Activated CD4-positive, alpha-beta T cell treated with anti-CD3 and anti-CD28 coated beads for 4 hours (primary cell): ENCODE measurements at places on chromosomes 7 and 10.

DNA sequence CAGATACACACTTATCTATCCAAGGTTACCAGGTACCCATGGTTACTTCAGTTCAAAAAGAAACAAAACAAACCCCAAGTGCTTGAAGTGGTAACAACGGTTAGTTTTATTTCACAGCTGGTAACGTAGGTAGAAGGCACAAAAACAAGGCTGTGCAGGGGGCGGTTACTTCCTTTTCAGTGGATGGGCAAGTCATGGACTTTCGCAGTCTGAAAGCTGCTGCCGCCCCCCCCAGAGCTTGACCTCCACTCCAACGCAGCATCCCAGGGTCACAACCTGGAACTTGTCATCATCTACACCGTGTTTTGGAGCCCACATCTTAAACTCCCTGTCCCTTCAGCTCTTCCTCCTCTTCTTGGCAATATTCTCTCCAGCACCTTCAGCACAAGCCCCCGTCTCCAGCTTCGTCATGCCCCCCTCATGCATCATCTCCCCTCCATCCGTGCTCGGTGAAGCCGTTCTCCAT is 181.2 kb upstream of the ITGB1 start:
- peak; percentile 39 for DNase-seq

DNA sequence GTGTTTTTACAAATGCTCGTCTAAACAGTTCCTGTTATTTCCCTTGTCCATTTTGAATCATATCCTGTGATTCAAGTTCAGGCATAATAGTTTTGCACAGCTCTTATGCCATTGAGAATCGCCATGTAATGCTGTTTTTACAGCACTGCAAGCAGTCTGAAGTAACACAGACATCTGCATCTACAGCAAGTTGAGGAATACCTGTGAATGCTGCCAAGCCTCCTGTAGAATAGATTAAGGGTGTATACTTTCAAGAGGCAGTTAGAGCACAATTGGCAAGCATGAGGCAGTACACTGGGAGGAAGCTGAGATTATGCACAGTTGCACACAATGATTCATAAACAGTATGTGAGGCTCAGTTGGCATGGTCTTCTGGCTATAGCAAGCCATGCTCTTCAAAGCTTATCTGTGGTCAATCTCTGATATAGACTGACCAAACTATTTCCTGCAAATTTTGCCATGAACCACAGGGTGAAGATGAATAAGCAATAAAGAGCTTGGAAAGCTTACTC is 121.9 kb upstream of the AKR1E2 start:
- no peak for DNase-seq

GRCh38 chr10:68092512-68092911 is 16.8 kb upstream of the MYPN start:
- no peak for DNase-seq

DNA sequence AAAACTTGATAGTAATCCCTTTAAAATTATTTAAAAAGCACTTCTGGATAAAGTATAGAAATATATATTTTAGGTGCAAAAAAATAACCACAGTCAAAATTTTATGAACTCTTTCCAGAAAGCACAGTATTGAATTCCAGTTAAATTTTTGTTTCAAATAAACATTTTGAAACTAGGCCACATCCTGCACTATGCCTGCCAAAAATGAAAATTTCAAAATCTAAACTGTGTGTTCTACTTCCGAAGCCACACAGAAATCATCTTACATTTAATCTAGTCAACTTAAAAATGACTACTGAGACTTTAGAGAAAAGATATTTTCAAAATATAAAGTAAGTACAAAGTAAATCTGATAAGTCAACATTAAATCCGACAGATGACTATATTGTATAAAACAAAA is 50.0 kb downstream of the MAGI2 start:
- DNase-seq = no peak

GRCh38 chr10:50373821-50374501 is 122.6 kb upstream of the ASAH2 start:
- no peak for DNase-seq

- DNase-seq = no peak
Measured at GRCh38 chr7:54662701-54663100, 96.3 kb downstream of the SEC61G start.

DNA sequence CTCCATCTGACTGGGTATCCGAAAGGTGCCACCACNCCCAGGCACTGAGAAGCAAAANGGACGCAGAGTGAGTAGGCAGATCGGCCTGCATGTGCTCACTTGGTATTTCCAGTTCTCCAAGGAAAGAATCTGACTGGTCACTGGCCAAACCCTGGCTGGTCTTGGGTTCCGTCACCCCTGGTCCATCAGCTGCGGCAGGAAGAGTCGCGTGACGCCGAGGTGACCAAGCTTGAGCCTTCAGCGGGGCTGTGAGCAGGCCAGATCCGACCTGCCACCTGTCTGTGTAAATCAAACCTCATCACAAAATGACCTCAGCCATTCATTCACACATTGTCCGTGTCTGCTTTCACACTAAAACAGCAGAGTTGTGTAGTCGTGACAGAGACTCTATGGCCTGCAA is 28.8 kb upstream of the CHST15 start:
- no peak for DNase-seq

- no peak for DNase-seq
Measured at GRCh38 chr10:12709000-12709401, 292.5 kb downstream of the CCDC3 start.

GRCh38 chr7:37686556-37687345 is 3.2 kb downstream of the GPR141 start:
- DNase-seq = no peak

- no peak for DNase-seq
Measured at GRCh38 chr10:109159351-109159750, 764.0 kb downstream of the XPNPEP1 start.

DNA sequence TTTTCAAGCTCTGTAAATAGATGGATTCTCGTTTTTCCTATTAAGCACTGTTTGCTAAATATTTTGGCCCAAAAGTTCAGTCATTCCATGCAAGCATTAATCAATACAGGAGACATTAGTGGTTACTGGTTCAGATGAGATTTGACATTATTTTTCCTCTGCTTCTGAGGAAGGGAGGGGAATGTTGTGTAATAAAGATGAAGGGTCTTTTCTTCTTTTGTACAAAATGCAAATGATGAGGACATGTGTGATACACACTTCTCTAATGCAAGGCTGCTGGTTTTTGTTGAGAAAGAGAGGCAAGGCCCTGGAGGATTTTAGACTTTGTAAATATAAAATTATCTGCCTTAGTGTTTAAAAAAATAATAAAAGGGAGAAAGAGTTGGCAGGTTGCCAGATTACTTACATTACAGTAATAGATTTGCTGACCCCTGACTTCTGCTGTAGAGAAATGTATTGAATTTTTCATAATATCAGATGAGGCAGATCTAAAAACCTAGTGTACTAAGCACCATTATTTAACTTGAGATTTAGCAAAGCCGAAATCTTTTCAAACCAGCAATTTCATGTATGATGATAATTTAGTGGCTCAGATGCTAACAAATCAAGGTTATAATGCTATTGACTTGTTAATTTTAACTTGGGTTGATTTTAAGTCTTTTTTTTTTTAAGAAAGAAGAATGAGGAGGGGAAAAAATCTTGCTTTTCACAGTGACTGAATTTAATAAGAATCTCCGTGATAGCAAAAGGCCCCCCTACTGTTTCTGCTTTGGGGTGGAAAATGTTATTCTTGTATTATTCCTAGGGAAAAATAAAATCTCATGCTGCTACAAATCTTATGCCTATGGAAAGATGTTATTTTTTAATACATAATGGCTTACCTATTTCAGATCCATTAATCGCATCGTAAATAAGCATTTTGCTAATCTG is 180.1 kb downstream of the ARID5B start:
- no peak for DNase-seq

DNA sequence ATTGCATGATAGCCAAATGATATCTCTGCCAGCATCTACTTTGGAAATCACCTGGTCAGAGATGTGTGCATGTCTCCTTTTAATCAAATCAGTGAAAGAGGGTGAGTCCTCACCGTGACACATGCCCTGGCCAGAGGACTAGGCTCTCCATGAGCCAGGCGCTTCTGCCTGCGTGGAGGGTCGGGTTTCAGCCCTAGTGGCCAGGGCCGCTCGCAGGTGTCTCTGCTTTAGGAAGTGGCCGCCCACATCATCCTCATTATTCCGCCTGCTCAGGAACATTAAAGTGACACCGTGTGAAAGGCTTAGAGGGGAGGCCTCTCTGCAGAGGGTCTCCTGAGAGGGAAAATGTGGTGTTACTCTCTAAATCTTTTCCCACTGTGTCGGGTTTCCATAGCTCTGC is 173.6 kb upstream of the PRKCQ start:
- DNase-seq = no peak

GRCh38 chr10:13827076-13827797 is 240.5 kb downstream of the PRPF18 start:
- DNase-seq = no peak

DNA sequence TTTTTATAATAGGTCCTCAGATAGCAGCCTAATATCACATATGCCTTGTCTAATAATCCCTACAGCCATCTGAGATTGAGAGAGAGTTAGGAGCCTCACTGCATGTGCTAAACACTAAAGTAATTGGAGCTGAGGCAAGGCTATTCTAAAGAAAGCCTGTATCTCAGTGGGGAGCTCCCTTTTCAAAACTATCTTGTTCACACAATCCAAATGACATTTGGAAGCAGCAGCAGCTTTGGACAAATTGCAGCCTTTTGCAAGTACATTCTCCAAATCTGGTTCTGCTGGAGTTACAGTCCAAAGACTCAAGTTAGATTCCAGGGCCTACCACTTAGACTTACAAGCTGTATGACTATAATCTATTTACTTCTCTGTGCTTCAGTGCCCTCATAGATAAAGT is 104.5 kb downstream of the MACC1 start:
- DNase-seq = no peak

- no peak for DNase-seq
Measured at GRCh38 chr7:131550846-131551245, 5.6 kb downstream of the PODXL start.

DNA sequence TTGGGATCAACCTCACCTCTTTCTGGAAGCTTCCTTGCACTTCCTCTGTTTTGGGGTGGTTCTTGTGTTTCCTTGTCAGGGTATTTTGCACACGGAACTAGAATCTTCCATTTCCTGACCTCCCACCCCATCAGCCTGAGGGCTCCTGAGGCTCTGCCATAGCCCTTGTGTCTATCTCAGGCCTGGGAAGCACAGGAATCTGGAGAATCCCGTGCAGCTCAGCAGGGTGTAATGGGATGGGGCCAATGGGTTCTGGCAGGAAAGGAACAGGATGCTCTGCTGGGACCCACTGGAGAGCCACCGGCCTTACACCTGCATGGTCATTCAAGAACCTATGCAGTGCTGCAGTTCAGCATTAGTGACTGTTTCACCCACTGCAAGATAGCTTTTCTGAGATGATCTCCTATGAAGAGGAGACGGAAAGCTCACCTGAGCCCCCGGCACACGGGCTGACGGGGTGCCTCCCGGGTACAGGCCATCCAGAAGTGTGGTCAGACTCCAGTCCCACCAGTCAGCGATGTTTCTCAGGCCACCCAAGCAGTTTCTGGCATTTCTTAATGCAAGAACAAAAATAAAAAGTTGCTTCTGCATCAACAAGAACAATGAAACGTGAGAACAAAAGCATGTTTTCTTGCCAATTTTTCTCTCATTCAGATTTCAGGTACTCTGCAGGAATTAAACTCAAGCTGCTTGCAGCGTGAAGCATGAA is 133.2 kb downstream of the PKD1L1 start:
- DNase-seq = no peak

- no peak for DNase-seq
Measured at GRCh38 chr10:71044720-71045119, 156.4 kb upstream of the PCBD1 start.

GRCh38 chr10:107496594-107496993 is 332.1 kb upstream of the SORCS1 start:
- DNase-seq = no peak

DNA sequence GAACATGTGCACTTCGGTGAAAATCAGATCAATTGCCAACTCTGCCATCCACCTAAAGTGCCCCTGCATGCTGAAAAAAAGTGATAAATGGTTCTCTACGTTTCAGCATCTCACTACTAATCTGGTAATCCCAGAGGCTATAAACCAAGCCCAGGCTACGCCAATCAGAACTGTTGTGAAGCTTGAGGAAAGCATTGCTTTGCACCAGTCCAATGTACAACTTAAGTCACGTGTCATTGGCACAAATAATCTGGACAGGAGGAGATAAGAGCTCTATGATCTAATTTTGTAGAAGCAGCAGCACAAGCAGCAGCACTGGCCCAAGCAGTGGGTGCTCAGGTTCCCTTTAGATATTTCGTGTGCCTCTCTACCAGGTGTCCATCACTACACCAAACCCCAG is 4.4 kb upstream of the EGR2 start:
- no peak for DNase-seq

DNA sequence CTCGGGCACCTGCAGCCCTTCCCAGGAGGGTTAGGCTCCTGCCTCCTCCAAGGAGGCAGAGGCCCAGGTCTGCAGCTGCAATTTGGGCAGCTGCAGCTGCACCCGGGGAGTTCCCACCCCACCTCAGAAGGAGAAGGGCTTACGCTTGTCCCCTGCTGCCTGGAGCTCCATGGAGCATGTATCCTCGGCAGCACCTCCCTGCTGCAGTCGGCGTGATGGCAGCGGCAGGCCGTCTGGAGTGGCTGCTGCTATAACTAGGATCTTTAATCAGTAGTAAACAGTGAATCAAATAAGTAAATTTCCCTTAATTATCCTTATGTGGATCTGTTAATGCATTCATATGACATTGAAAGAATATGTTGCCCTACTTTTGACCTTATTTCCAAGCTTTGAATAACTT is 167.0 kb downstream of the PON1 start:
- DNase-seq = no peak

- DNase-seq = no peak
Measured at GRCh38 chr10:132708936-132709335, 77.0 kb downstream of the NKX6-2 start.

GRCh38 chr7:10346032-10346431 is 627.6 kb upstream of the PHF14 start:
- DNase-seq = no peak

GRCh38 chr7:141436139-141436538 is 115.1 kb upstream of the AGK start:
- DNase-seq = no peak

DNA sequence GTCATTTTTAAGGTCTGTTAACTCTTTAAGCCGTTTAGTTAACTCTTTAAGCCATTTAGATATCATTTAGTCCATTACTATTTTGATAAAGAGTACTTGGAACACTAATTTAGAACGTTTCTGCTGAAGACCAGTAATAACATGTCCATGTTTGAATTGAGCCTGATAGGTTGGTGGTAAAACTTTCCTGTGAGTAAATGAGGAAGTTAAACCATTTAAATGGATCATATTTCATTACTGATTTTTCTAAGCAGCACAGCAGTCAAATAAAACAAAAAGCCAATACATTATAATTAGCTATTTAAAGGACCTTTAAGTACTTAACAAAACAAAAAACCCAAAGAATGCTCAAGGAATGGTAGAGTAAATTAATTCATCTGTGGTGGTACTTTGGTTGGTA is 29.4 kb downstream of the PHTF2 start:
- DNase-seq = no peak

DNA sequence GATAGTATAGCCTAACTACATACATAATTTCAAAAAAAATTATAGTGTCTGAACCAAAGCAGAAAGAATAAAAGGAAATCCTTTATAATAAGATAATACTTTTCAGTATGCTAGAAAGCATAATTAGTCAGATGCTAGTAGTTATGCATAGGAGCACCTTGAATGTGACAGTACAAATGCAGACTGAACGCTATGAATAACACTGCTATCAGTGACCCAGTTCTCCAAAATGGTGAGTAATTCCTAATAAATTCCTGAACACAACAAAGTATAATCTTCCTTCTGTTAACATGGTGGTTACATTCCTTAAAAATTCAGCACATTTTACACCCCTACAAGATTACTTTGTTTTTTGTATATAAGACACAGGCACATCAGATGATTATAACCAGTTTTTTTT is 1.2 kb upstream of the CHPF2 start:
- no peak for DNase-seq
